T-helper 1 cell (primary cell): ENCODE measurements at places on chromosomes 16 and 17.

- DNase-seq, result no peak
These were observed 13.7 kb downstream of the HIC1 start for GRCh38 chr17:2068519-2069051.

GRCh38 chr16:88133507-88133843 is 182.2 kb downstream of the BANP start:
- DNase-seq, result no peak

GRCh38 chr17:19766421-19767270 is 18.5 kb upstream of the ALDH3A1 start:
- DNase-seq, result peak; percentile 73

DNA sequence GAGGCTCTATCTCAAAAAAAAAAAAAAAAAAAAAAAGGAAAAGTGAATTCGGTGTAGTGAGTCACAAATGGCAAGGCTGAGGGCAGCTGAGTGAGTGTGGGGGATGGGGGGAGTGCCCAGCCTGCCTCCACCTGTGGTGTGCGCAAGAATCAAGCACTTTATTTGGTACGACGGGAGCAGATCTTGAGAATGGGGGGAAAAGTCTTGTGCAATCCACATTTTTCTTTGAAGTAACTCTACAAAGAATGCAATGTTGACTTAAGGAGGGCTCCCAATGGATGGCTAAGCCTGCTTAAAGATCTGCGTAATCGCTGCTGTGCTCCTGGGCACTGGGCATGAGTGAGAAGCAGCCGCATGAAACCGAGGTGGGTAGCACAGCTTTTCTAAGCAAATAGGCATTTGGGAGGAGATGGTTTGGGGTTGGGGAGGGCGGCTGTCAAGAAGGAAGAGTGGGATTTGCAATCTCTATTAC is 28.2 kb downstream of the ATP2C2 start:
- DNase-seq, result no peak

DNA sequence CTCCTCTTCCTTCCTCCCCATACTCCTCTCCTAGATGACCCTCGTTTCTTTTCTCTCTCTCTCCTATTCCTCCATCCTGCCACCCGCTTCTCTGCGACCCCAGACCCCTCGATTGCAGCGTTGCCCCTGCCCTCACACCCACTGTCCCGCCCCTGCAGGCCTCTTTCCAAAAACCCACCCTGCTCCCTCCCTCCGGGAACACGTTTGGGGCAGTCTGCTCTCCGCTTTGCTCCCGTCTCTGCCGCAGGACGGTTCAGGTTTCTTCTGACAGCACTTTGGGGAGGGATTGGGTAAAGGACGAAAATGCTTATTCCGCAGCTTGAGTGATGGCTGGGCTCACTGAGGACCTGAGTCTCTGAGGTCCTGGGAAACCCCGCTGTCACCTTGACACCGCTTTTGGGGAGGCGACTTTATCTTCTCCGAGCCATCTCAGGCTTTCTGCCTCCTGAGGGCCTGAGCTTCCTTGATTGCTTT is 690 bp downstream of the NDE1 start:
- peak; percentile 26 for DNase-seq

DNA sequence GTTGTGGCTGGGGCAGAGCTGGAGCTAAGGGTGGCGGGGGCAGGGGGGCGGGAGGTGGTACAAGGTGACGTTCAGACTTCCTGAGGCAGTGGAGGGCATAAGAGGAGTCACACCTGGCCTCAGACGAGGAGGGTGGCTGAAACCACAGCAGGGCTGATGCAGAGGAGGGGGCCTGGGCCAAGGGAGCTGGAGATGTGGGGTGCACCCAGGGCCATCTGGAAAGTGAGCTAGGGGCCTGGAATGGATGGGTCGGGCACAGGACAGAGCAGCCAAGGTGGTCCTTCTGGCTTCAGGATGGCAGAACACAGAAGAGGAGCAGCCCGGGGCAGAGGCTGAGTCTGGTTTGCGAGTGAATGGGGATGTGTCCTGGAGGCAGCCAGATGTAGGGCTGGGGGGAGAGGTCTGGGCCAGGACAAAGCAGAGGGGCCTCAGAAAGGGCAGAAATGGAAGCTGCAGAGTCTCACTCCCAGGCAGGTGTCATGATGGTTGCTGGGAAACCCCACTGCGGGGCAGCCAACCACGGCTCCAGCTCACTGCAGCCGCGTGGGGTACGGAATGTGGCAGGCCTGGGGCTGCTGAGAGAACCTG is 57.6 kb downstream of the PRMT7 start:
- DNase-seq, result no peak

DNA sequence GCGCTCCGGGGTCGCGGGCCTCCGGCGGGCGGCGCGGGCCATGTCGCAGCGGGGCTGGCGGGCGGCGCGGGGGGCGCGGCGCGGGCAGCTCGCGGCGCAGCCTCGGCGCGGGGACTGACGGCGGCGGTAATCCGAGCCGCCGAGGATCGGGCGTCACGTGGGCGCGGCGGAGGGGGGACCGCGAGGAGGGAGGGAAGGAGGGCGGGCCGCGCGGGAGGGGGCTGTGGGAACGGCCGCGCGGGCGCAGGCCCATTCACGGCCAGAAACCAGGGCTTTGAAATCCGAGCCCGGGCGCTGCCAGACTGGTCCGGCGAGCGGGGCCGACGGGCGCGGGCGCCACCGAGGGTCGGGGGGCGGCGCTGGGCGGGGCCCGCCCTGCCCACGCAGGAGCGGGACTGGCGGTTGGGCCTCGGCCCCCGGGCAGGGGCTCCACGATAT is at the start of gene MTSS2:
TSS of gene MTSS2 (minus strand) at position 116 of the 438 bp plus-strand sequence. CDS start 262 bp downstream, outside the sequence.
- DNase-seq, result no peak

- no peak for DNase-seq
These were observed 72.7 kb downstream of the CYLD start for GRCh38 chr16:50814541-50814940.

DNA sequence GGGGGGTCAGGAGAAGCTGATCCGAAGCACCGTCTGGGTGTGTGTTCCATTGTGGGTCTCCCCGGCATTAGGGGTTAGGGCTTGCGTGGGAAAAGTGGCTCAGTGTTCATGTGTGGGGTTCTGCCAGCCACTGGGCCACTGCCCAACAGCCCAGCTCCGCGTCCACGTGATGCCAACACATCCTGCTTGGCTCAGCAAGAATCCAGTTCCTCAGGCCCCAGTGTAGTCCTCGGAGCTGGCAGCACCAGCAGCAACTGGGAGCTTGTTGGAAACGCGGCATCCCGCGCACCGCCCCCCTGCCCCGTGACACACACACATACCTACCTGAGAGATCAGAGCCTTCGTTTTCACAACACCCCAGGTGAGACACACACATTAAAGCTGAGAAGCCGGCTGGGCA is 18.9 kb downstream of the LGALS9 start:
- no peak for DNase-seq

DNA sequence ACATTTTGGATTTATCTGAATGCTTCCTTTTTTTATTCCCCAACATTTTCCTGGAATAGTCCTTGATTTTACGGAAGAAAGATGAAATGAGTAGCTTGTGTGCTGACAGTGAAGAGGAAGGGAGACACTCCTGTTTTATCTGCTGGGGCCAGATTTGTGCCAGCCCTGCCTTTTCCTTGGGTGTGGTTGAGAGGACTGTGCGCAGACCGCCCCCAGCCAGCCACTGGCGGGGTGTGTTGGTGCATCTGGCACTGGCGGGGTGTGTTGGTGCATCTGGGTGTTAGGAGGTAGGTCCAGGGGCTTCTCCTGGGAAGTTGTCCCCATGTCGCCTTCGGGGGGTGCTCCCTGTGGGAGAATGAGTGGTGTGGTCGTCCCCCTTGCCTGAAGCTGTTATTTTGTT is 39.5 kb downstream of the RAP1GAP2 start:
- DNase-seq, result no peak

DNA sequence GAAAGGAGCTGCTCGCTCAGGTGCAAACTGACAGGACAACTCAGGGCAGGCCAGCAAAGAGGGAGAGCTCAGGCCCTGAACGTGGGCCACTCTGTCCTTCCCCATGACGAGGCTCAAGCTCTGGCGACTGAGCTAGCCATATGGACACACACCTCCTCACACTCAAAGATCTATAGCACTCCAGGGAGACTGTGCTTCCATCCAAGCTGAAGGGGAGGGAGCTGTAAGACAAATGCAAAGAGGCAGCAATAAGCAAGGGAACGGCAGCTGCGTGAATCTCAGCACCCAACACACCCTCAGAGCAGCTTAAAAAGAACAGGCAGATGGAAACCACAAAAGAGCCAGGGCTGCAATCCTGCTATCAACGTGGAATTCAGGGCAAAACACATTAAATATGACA is 13.5 kb downstream of the NUDT16L1 start:
- DNase-seq, result no peak

- DNase-seq, result no peak
These were observed 6.1 kb downstream of the WDR81 start for GRCh38 chr17:1730326-1731193.

GRCh38 chr17:65891231-65891735 is 300.6 kb downstream of the CEP112 start:
- DNase-seq, result no peak

DNA sequence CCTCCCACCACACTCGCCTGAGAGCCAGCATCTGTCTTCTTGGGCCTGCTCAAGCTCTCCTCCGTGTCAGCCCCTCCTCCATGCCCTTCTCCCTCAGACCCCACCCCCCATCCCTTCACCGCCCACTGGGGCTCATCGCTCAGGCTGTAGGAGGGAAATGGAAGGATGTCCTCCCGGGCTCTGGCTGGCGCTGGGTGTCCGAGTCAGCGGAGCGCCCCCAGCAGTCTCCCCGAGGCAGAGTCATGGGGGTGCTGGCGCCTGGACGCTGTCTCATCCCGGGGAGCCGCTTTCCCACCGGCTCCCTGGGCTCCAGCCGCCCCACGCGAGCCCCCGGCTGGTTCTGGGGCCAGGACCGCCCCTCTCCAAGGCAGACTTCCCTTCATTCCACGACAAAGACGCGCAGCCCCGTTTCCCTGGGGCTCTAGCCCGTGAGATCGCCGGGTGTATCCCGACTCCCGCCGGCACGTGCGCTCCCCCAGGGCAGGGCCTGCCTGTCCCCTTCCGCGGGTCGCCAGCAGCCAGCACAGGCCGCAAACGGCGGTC is 428 bp upstream of the ANTKMT start:
- no peak for DNase-seq

DNA sequence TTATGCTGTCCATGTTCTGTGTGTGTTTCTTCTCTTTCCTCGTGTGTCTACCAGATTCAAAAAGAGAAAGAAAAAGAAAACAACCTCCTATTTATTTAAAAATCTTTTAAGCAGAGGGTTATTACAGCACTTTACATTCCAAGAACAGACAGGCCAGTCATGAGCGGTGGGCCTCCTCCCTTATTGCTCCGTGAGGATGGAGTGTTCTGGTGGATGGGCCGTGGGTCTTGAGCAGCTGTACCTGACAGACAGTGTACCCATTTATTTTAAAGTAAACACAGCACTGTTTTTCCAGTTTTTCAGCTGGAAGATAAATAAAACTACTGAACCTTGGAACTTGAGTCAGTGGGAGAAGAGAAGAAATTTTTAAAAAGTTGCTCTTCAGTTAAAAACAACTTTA is 52.4 kb downstream of the WWP2 start:
- DNase-seq, result no peak
